ENCODE measurements at places on chromosomes 6 and 20. TPM values are rescaled to one million over a fixed set of nuclear protein-coding genes. Genes with fewer than 3 reads are reported as not detected.

DNA sequence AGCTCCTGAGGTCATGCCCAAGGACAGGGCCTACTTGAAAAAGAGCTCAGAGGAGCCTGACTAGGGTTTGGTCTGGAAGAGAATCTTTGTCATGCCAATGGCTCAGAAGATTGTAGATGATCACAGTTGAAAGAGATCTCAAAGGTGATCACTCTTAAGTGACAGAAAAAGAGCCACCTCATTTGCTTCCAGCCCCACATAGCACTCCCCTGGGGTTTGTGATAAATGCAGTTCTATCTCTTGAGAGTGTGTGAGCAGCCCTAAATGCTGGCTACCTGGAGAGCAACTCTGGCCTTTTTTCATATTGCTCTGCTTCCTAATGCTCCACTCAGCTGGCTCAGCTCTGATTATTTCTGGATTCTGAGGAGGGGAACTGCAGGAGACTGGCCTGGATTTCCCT, 39.3 kb downstream of the KLHL32 start:
- DNase-seq, result no peak

Gene FRMD1
- total RNA-seq, result not detected

GRCh38 chr6:15403094-15403755, 157.4 kb downstream of the JARID2 start:
- DNase-seq, result no peak

Gene SMOC2
- not detected for total RNA-seq

Gene BRD2
- total RNA-seq, result 184 TPM

All from endodermal cell (in vitro differentiated cells).